ENCODE measurements at places on chromosomes 7 and 10.

- no peak for DNase-seq
Observed at GRCh38 chr10:128103229-128103714, 23.0 kb downstream of the MKI67 start.

DNA sequence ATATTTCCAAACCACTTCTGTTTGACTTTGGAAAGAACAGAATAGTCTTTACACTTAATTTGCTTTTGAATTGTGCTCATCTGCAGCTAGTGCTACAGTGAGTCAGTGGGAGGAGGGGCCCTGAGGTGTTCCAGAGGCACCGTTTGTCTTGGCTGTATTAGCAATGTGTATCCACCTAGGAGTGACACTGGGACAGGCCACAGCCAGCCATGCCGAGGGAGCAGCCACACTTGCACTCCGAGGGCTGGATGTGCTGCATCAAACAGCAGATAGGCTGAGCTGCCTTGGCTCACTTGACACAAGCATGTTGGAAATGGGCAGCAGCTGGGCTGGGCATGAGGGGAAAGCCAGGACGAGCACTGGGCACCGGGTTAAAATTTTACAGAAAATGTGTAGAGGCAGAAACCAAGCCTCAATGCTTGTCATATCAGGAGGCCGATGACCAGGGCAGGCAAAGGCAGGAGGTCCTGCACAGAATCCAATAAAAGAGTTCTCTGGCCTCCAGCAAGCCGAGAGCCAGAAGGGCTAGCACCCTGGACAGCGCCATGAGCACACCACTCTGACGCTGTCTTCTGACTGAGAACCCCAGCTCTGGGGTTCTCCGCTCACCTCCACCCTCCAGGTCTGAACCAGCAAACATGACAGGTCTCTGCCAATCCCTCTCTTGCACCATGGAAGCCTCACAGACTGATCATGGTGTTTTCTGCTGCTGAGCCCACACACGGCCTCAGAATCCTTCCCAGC is 163.3 kb downstream of the GRID1 start:
- no peak for DNase-seq

GRCh38 chr10:126042354-126042753 is 146.0 kb downstream of the FANK1 start:
- DNase-seq: no peak

GRCh38 chr7:78345979-78346378 is 547.4 kb downstream of the PHTF2 start:
- DNase-seq: no peak

- no peak for DNase-seq
Observed at GRCh38 chr10:13072339-13072738, 27.6 kb upstream of the OPTN start.

- DNase-seq: no peak
Observed at GRCh38 chr10:86067436-86068050, 299.1 kb downstream of the GRID1 start.

DNA sequence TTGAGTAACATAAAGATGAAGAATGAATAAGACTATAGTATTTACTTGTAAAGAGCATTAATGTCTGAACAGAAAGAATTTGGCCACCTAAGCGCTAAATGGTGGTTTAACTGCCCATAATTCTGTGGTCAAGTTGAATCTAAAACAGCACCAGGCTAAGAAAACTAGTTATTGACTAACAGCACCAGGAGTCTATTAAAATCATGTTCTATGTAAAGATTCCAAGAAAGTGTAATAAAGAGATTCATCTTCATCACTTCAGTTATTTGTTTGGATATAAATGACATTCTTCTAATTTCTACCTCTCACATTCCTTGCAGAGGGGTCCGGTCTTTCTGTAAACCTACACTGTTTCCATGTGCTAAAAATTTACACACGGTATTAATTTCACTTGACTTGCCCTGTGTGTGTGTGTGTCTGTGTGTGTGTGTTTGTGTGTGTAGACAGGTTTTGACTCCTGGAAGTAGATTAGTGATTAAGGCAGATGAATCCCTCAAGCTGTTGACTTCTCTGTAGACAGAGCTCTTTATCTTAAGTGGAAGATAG is 84.4 kb downstream of the KLF6 start:
- no peak for DNase-seq

DNA sequence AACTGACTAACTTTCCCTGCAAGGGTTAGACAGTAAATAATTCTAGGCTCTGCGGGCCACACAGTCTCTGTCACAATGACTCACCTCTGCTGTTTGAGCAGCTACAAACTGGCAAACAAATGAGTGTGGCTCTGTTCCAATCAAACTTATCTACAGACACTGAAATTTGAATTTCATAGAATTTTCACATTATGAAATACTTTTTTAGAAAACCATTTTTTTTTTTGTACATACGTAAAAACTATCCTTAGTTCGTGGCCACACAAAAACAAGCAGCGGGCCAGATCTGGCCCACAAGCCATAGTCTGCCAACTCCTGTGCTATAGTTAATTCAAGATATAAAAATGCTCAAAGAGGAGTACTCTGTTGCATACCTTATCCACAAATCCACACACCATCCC is 32.6 kb downstream of the PIP4K2A start:
- DNase-seq: peak; percentile 52

- no peak for DNase-seq
Observed at GRCh38 chr10:66307826-66308225, 618.0 kb upstream of the LRRTM3 start.

DNA sequence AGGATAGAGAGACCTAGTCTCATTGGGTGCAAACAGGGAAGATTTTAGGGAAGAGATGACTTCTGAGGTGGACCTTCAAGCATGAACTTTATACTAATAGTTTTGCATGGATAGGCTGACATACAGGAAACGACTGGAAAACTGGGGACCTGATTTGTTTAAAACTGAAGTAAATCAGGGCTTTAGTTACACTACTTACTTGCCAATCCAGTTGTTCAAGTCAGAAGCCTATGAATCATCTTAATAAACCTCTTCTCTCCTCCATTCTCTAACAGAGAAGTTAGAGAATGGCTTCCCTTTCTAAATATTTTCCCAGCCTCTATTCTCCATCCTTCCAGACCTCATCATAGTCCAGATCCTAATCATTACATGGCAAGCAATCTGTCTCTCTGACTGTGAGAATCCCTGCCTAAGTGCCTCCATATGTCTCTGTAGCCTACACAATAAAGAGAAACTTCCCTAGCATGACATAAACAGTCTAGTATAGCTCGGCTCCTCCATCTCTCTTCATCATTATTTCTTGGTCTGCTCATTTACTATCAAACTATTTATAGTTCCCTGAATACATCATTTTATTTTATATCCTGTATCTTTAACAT is 55.8 kb downstream of the PRKG1 start:
- DNase-seq: no peak

GRCh38 chr10:50512214-50512595 is 111.6 kb downstream of the SGMS1 start:
- no peak for DNase-seq

DNA sequence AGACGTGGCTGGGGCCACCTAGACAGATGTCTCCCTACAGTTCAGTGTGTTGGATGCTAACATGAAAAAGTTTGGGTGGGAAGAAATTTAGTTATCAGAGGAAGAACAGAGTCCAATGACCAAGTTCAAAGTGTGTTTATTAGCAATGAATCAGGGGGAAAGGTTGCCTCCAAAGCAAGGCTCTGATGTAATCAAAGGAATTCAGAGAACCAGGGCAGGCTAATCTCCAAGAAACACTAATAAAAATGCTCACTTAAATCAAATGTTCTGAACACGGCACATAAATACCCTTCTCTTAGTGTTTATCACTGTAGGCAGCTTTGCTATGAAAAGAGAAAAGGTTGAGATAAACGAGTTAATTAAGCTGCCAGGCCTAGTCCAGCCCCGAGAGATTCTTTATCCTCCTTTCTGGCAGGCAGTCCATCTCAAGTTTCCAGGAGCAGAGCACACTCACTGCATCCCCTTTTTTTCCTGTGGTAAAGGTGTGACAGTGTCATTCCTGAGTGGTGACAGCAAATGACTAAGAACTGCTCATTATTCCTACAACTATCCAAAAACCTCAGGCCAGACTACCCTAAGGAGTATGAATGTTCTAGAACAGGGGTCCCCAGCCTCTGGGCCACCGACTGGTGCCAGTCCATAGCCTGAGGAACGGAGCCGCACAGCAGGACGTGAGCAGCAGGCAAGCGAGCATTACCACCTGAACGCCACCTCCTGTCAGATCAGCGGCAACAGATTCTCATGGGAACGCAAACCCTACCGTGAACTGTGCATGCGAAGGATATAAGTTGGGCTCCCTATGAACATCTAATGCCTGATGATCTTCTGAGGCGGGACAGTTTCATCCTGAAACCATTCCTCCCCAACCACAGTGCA is 66.9 kb upstream of the FHIP2A start:
- no peak for DNase-seq

DNA sequence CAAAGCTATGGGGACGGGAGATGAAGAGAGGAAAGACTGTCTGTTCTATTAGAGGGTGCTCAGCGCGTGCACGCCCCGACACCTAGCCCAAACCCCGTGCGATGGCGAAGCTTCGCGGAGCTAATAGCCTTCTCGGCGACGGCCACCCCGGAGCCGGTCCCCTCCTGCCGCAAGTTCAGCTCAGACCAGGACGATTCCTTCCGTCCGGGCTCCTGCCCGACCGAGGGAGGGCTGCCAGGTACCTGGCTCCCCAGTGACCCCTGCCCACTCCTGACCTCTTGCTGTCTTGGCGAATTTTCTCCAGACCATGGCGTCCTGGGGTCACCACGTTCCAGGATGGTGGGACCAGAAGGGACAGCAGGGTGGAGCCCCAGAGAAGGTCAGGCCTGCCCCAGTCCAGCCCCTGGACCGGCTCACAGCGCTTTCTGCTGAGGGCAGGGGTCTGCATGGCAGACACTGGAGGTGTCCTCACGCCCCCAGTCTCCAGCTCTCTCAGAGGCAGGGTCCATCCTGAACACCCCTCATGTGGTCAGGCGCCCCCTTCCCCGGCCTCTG is 36.7 kb downstream of the UNCX start:
- no peak for DNase-seq

DNA sequence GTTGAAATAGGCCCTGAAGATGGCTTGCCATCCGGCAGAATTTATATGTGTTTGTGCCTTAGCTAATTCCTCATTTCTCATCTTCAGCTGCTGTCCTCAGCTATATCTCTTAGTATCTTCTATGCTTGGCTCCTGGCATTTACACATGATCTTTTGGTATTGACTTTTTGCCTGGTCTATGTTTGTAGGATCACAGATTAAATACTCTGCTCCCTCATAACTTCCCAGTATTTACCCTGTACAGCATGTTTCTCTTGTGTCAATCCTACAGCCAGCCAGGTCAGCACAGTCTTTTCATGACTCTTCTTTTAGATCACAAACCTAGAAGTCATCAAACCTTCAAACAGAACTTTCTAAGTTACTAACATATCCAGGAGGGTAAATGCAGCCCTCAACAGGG is 743.8 kb downstream of the MAGI2 start:
- DNase-seq: no peak

- DNase-seq: peak; percentile 51
Observed at GRCh38 chr7:148983200-148984146, 44.8 kb downstream of the PDIA4 start.

- no peak for DNase-seq
Observed at GRCh38 chr10:17476073-17476472, 21.7 kb upstream of the ST8SIA6 start.

GRCh38 chr10:106935978-106936451 is 228.5 kb downstream of the SORCS1 start:
- no peak for DNase-seq

- no peak for DNase-seq
Observed at GRCh38 chr10:103542764-103543616, 49.5 kb downstream of the NEURL1 start.

DNA sequence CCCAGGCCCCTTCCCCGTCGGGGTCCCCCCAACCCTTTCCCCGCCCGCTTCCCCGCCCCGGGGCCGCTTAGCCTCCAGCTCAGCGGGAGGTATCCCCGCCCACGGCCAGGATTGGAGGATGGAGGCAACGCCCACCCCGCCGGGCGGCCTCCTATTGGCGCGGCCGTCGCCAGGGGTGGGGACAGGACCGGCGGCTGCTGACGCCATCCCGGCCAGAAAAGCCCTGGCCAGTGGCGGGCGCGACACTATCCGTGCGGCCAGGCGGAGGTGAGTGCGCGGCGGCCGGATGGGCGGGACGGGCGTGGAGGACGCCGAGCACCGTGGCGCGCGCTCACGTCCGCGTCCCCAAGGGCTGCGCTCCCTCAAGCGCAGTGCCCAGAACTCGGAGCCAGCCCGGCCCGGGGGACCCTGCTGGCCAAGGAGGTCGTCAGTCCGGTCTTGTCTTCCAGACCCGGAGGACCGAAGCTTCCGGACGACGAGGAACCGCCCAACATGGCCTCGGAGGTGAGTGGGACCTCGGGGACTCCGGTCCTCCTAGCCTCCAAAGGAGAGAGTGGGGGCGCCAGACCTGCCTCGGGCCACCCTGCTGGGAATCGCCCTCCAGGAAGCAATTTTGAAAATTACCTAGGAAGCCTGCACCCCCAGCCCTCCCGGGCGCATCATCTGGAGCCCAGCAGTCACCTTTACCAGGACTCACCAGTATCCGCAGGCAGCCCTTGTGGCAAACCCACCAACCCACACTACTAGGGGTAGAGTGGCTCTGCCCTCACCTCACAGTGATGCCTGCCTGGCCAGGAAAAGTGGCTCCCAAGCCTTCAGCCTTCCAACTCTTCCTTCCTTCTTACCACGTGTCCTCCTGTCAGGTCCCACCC is at the start of gene ASL:
TSS of gene ASL (plus strand) at position 230 of the 872 bp plus-strand sequence. CDS start at position 493, 263 bp downstream.
- DNase-seq: peak; percentile 58

GRCh38 chr10:128985036-128985435 is 482.0 kb upstream of the MGMT start:
- no peak for DNase-seq

DNA sequence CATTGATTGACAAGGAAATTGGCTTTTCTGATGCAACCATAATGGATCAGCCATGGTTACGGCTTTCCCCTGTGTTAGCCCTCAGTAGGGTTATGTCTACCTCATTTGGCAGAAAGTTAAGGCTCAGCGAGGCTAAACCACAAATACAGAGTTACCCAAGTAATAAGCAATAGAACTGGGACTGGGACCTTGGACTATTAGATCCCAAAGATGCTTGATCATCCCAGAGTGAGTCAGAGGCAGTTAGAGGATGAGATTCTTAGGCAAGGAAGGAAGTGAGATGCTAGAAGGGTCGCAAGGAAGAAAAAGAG is 401.4 kb downstream of the TNS3 start:
- DNase-seq: no peak

DNA sequence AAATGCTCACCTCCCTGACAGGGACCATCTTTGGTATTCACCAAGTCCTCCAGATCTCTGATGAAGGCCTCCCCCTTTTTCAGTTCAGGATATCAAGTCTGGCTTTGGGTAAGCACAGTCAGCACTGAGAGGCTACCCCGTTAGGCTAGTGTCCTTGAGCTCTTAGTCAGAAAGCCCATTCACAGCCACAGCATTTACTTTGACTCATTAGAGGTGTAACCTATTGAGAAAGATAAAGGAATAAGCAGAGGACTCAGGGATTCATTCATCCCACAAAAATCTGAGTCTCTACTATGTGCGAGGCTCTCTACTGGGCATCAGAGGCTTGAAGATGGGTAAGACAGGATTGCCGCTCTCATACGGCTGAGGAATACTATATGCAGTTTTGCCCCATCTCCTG is 14.0 kb upstream of the RAMP3 start:
- no peak for DNase-seq

- peak; percentile 5 for DNase-seq
Observed at GRCh38 chr10:102982296-102982695, 64.2 kb downstream of the CNNM2 start.
